ENCODE measurements at places on chromosomes 12 and 14.

DNA sequence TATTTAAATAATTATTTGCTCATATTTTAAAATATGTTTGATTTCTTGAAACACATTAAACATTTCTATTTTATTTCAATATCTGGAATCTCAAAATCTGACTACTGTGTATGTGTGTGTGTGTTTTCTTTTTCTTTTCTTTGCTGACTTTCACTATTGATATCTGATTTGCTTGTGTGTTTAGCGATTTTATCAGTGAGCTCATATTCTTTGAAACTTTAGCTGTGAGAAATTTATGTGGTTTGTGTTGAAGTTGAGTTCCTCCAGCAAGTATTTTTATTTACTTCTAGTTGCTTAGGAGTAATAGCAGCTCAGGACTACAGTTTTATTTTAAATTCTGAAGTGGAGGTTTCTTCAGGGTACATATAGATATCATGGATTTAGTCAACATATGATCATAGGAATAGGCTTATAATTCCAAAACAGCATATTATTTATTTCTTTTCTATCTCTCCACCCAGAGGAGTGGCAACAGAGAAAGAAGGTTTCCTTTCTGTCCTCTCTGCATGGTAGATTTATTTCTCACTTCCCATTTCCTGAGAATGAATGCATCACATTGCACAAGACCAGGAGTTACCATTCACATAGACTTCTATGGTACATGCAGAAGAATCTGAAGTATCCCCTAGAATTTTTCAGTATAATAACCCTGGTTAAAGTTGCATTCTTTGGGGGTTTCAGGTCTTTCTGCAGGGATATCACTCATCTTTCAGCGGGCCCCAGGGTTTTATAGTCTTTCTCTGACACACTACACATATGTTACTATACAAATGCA, 60.5 kb downstream of the PTPRQ start:
- DNase-seq, result no peak

DNA sequence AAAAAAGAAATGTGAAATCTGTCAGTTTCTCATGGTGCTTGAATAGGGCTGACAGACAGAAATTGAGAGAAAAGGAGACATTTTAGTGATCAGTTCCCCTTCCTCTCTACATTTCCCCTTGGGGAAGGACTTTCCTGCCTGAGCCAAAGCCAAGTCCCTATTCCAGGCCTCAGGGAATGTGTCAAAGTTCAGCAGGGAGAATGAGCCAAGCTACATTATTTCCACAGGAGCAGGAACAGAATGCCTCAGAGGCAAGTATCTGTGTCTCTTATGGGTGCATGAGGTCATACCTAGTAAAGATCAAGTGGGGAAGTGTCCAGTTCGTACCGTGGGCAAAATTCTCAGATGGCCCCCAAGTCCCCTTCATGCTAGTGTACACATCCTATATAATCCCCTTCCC, 68.6 kb downstream of the IQSEC3 start:
- no peak for DNase-seq

GRCh38 chr14:94671870-94672444, 59.8 kb downstream of the SERPINA3 start:
- DNase-seq, result no peak

GRCh38 chr14:58243790-58244555, 670 bp upstream of the PSMA3 start:
- no peak for DNase-seq

- peak; percentile 36 for DNase-seq
These were observed 2.5 kb upstream of the TEP1 start for GRCh38 chr14:20415782-20416206.

- DNase-seq, result no peak
These were observed 385.3 kb upstream of the DDHD1 start for GRCh38 chr14:53538316-53538881.

- no peak for DNase-seq
These were observed 55.9 kb upstream of the RERGL start for GRCh38 chr12:18145924-18146323.

DNA sequence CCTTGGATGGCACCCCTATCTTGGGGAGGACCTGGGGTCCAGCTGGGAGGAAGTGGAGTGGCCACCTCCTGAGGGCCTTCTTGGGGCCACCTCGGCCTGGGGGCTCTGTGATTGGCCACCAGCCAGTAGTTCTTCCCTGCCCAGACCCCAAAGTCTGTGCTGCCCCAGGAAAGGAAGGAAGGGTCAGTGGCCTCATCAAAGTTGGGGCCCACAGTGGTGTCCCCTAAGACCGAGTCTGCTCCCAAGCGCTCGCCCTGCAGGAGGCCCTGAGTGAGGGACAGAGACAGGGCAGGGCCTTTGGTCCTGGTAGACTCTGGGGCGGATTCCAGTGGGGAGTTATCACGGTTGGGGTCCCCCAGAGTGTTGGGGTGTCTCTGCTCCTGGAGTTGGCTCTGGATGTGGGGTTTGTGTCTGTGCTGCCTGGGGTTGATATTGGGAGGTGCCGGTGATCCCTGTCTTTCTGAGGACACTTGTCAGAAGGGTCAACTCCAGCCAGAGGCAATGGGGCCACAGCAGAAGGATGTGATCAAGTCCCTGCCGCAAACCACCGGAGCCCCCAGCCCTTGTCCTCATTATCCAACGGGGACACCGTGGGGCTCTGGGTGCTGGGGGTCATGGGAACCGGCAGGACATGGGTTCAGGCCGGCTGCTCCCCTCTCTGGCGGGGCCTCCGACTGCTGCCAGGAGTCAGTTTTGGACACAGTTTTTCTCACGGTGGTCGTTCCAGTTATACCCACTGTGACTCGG, 364.3 kb downstream of the TMEM121 start:
- DNase-seq, result no peak

- DNase-seq, result no peak
These were observed 25.1 kb downstream of the NCOR2 start for GRCh38 chr12:124542021-124542949.

DNA sequence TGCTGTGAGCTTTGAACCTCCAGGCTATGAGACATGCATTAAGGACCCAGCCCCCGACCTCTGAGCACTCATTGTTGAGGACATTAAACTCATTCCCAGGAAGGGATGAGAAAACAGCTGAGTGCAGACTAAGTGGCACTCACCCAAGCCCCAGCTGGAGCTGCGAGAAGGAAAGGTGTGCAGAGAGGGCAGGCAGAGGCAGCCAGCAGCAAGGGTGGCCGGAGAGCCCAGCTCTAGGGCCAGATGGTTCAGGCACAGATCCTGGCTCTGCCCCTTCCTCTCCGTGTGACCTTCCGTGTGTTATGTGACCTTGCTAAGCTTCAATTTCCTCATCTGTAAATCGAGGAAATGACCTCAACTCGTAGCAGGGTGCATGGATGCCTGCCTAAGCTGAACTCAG, 3.7 kb downstream of the TSPAN11 start:
- DNase-seq, result no peak

DNA sequence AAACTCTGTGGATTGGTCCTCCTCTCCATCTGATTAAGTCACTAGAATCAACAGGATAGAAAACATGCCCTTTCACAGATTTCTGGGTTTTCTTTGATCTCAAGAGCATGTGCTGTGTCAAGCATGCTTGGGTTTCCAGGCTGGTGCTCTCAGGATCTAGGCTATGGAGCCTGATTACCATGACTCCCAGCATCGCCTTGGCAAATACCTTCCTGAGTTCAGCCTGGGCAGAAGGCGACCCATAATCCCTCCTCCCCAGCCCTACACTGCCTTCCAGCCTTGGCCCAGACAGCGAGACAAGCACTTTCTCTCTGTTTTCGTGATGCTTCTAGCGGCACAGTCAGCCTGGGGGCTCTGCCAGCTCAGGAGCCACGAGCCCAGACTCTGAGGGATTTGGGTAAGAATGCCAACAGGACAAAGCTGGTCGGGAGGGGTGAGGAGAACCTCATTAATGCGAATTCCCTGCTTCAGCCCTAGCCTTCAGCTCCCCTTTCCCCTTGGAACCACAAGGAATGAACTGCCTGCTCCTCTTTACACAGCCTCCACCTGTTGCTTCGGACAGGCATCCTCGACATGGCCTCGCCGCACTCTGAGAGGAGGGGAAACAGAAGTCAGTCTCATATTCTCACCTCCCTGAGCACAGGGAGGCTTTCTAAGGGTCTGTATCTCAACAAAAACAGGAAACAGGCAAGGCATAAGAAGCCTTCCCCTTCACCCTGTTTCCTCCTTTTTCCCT, 227.1 kb downstream of the MSRB3 start:
- no peak for DNase-seq

DNA sequence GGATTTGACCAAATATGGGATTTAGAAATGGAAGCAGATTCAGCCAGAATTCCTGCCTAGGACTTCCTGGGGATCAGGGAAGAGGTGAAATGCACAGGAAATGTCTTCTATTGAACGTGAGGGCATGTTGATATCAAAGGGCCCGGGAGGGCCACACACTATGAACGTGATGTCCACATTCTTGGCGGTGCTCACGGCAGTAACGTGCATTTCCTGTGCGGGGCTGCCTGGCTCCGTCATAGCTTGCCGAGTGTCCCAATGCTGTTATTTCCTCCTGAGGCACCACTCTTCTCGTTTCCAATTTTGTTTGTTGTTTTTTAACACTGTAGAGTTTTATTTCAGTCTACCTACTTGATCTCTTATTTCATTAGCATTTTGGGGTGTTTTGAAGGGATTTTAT, 67.3 kb downstream of the ZNF664 start:
- no peak for DNase-seq

DNA sequence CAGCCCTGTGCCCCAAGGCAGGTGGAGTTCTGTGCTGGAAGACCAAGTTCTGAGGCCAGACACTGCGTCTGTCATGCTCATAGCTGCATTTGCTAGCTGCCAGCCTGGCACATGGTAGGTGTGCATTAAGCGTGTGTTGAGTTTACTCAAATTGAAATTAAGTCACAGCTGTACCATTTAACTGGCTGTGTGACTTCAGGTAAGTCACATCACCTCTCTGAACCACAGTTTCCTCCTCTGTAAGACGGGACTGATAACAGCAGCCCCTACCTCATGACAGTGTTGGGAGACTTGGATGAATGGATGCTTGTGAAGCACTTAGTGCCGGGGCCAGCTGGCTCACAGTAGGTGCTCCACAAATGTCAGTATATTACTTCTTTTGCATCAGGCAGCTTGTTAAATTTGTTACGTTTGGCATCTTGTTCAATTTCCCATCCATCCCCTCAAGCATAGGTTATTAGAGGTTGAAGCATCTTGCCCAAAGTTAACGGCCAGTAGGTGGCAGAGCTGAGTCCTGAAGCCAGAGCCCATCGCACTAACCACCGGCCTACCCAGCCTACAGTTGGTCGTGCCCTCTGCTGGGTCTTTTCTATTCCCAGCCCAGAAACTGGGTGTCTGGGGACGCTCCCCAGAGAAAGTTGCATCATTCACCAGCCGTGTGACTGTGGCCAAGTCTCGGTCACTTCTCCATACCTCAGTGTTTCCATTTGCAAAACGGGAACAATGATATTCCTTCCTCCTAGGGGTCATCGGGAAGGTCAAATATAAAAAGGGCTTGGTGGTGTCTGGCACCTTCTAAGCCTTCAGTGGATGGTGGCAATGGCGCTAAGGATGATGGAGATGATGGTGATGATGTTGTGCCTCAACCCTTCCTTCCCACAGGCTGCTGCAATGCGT, 4.5 kb downstream of the DAO start:
- DNase-seq, result peak; percentile 6

GRCh38 chr12:117441751-117442150, 80.3 kb upstream of the NOS1 start:
- no peak for DNase-seq

- no peak for DNase-seq
These were observed 62.8 kb downstream of the OTOGL start for GRCh38 chr12:80162177-80162576.

GRCh38 chr14:56555921-56556570, 23.6 kb upstream of the TMEM260 start:
- DNase-seq, result no peak

DNA sequence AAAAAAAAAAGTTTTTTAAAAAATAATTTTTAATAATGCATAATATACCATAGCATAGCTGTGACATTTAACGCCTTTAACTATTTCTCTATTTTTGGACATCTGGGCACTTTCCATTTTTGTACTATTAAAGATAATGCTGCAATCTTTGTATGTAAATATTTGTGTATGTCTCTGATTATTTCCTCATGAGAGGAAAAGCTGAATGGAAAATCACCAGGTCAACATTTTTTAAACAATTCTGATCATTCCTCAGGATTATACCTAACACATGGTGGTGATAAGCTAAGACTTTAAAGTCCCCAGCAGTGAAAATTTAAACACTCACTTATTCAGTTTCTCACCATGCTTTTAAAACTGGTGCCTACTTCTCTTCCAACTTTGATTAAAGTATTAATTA, 31.3 kb upstream of the NR1H4 start:
- DNase-seq, result no peak

DNA sequence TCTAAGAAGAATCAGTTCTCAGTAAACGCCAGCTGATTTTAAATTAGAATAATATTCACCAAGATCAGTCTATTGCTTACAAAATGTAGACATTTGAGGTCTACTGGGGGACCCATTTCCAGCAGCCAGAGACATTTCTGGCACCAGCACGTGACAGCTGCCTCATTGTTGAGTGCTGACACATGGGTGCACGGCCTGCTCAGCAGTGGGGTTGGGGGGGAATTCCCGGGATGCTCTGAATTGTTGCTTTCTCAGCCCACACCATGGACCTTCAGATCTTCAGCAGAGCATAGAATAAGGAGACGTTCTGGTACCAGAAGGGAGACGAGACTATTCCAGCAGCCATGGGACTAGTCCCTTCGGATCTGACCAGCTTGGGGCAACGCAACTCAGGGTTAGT, 18.3 kb downstream of the PLEKHG7 start:
- DNase-seq, result no peak

Data from caudate nucleus (tissue), 63 donors.